ENCODE measurements at places on chromosomes 4 and X.

GRCh38 chr4:125387770-125388169 is 73.0 kb downstream of the FAT4 start:
- no peak for DNase-seq

GRCh38 chr4:2042947-2043395 is 16.2 kb upstream of the NAT8L start:
- no peak for DNase-seq

- no peak for DNase-seq
Measured at GRCh38 chr4:75985116-75985515, 5.6 kb downstream of the SDAD1 start.

DNA sequence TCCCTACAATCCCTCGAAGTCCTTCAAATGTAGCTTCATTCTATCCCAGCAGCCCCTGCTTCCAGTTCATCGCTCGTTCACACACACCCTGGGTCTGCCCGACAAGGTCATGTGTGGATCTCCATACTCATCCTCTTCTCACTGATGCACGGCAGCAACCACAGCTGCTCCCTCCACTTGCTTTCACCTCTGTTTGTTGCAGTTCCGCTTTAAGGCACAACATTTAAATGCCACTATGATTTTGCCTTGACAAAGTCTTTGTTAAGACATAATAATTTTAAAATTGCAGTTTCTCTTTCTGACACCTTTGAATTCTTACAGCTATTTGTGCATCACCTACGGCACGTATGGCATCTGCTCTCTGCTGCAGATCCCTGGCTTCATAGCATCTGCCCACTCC is 1.8 kb downstream of the ODAPH start:
- no peak for DNase-seq

DNA sequence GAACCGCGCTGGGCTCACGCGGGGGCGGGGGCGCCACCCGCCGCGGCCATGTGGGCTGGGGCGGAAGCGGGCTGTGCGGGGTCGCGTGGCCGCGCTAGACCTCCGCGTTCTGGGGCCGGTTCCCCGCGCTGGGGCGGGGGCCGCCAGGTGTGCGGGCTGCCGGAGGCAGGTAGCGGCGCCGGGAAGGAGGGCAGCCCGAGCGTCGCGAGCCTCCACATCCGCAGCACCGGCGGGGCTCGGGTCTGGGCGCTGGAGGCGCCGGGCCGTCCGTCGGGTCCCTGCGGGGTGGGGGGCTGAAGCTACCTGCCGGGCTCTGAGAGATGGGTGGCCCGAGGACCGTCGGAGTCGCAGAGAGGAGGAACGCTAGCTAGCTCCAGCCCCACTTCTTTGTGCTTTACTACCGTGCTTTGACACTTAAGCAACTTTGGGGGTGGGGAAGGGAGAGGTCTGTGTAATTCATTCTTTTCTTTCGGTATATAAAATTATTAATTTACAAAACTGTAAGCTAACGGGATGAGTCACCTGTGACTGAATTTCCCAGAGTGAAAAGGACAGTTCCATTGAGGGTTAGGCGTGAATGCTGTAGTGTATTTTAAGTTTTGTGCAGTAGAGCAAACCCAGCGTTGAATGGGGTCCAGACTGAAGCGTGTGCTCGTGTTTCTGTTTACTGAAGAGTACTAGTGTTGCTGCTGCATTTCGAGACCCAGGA is 689 bp downstream of the METAP1 start:
- DNase-seq = no peak

- no peak for DNase-seq
Measured at GRCh38 chrX:101973066-101973465, 41.2 kb upstream of the ZMAT1 start.

DNA sequence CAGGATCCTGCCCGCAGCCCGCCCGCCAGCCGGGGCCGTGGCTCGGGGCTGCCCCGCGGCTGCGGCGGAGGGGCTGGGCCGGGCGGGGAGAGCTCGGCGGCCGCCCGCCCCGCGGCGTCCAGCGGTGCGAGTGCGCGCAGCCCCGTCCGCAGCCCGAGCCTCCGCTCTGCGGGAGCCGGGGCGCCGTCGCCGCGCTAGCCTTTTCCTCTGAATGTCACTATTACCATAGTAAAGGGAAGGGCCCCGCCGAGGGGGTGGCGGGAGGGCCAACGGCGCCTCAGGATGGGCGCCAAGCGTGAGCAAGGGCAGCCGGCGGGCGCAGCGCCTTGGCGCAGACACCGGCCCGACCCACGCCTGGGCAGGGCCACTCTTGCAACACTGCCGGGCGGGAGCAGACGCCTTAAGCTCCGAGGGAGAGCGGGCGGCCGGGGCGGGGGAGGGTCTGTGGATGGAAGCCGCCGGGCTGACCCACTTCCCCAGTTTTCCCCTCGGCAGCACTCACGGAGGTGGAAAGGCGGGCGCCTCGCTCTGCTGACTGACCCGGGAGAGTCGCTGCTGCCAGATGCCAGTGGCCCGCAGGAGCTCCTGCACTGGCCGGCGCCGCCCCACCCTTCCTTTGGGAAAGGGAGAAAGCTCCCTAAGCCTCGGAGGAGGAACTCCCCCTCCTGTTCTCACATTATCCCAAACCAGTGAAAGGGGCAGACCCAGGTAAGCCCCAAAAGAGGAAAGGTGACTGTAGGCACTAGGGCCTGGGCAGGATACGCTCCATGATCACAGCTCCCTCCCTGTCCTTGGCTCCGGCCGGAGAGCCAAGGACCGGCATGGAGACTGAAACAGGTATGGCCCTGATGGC is 329.4 kb downstream of the HNRNPD start:
- DNase-seq = peak; percentile 54

DNA sequence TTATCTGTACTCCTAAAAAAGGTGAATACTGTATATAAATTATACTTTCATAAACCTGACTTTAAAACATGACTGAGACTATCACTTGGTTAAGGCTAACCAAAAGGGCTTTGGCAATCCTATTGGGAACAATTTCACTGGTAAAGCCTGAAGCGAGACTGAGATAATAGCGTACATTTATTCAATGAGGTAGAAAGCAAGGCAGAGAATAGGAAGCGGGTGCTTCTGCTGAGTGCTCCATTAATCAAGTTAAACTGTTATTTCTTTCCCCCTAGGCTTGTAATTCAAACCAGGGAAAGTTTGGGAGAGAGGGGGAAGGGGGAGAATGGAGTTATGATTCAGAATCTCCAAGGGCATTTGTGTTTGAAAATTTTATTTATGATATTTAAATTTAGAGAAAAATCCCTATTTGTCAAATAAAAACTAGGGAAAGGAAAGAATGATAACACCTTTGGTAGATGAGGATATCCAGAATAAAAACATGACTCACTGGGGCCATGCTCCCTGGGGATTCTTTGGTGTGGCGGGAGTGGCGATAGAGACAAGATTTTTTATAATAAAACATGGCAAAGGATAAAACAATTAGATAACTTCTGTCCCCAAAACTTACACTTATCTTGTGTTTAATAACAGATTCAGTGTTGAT is 34.6 kb upstream of the SORBS2 start:
- no peak for DNase-seq

DNA sequence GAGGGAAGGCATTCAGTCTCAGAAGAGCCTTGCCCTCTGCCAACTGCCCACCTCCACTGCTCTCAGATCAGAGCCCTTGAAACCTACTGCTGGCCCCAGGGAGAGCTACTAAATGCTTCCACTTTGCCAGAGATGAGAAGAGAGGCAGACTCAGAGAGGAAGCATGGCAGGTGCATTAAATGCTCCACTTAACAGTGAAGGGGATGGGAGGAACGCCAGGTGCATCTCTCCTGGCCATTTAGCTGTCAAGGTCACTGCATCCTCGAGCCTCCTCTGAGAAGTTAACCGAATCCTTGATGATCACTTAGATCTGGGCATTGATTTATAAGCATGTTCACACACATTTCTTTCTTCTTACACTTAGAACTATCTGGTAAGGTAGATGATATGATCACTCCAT is 15.0 kb downstream of the TRPC5 start:
- DNase-seq = no peak

- DNase-seq = no peak
Measured at GRCh38 chr4:56728512-56728911, 47.4 kb upstream of the HOPX start.

DNA sequence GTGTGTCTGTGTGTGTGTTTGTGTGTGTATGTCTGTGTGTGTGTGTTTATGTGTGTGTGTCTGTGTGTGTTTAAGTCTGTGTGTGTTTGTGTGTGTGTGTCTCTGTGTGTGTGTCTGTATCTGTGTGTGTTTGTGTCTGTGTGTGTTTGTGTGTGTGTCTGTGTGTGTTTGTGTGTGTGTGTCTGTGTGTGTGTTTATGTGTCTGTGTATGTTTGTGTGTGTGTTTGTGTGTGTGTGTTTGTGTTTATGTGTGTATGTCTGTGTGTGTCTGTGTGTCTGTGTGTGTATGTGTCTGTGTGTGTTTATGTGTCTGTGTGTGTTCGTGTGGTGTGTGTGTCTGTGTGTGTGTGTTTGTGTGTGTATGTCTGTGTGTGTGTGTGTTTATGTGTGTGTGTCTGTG is 11.4 kb downstream of the IL9R start:
- no peak for DNase-seq

DNA sequence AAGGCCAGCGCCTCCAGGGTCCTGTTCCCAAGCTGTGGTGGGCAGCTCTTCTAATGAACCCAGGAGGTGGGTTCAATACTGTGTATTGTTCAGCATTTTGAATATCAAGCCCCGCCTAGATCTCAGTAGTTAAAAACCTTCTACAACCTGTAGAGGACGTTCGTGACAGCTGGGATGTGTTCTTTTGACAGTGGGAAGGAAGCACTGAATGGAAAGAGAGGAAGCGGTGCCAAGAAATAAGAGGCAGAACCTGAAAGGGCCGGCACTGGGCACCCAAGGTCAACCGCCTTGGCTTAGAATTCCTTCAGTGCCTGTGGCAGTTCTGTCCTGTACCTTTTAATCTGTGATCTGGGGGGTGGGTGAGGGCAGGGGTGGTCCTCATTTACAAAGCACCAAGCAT is 73.1 kb downstream of the CC2D2A start:
- DNase-seq = no peak

GRCh38 chrX:117936118-117936517 is 180.5 kb downstream of the KLHL13 start:
- no peak for DNase-seq

DNA sequence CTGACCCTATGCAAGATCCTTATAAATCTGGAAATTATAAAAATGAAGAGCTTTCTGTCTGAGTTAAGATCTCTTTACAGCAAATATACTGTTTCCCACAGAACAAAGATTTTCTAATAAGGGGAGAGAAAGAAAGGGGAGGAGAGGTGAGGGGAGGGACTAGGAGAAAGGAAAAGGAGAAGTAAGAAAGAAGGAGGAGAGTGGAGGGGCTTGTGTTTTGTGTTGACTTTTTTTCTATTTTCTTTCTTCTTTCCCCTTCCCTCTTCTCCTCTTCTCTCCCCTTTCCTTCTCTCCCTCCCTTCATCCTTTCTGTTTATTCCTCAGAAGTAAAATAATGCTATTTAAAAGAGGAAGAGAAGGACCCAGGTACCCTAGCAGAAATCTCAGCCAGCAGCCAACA is 6.2 kb downstream of the CXCL6 start:
- no peak for DNase-seq

DNA sequence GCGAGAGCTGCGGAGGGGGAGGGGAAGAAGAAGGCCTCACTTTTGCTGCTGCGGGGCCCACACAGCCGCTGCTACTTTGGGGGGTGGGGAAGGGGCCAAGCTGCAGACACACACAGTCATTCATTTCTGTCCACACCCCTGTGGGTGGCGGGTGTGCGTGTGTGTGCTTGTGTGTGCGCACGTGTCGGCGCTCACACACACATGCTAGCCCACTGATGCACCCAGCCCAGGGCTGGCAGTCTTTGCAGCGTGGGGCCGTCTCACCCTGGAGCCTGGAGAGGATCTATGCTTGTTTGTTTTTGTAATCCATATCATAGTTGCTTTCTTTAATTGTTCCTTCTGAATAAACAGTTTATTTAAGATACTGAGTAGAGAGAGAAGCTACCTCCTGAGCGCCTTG is 4.0 kb downstream of the DUSP9 start:
- no peak for DNase-seq

DNA sequence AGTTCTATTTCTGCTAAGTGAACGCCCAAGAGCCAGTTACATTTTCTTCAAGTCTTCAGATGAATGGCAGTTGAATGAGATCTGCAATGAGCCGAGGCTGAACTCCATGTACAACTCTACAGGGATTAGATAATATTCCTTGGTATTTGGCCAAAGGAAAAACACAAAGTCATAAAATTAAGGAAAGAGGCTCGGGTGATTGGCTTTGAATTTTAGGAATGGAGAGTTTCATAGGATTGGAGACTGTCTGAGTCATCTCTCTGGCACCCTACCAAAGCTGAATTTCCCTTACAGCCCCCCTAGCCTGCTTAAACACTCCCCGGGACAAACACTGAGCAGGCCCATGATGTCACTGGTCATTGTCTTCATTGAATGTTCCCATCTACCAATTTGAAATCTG is 188.0 kb upstream of the C1QTNF7 start:
- no peak for DNase-seq

DNA sequence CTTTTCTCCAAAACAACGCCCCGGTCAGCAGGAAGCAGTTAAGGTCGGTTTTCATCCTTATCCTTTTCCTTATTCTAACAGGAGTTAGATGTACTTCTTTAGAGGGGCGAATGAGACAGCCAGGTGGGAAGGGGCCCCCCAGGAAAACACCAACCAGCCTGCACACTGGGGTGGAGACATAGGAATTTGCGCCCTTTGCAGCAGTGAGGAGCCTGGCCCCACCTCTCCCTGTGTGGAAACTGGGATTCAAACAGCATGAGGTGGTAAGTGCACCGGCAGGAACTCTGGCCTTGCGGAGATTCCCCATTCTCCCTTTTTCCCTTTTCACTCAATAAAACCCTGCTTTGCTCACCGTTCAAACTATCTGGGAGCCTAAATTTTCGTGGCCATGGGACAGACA is 8.0 kb upstream of the FAM47C start:
- DNase-seq = no peak

- no peak for DNase-seq
Measured at GRCh38 chr4:159735281-159736207, 632.7 kb downstream of the RAPGEF2 start.

- DNase-seq = no peak
Measured at GRCh38 chr4:88107406-88108107, 50.9 kb downstream of the ABCG2 start.

- no peak for DNase-seq
Measured at GRCh38 chr4:165711912-165712311, 161.1 kb upstream of the TLL1 start.

All from breast epithelium (tissue), 4 donors.